ENCODE measurements at places on chromosomes 5 and 9.

DNA sequence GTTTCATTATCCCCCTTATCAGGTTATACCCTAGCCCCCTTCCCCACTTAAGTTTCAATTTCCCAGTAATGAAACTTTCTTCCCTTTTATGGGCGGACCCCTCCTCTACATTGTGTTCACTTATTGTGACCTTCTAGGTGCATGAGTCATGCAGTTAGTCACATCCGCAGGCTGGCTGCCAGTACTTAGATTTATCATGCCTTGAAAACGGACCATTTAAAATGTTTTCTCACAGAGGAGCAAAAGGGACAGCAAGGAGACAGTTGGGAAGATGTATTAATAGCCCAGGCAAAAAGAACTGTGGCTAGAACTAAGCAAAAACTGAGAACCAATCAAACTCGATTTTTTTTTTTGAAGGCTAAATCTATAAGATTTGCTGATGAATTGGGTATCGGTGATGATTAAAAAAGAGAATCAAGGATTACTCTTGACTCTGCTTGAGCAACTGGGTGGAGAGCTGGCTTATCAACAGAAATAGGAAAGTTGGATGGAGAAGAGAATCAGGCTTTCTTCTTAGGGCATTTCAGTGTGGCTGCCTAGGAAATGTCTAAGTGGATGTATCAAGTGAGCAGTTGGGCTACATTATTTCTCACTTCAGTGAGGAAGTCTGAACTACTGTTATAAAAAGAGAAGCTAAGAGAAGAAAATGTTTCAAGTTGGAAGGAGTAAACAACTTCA lies 615.0 kb downstream of the HINT1 start:
- no peak overlapping the region for H3K4me3 ChIP-seq
- H3K27me3 ChIP-seq = no peaks in the 10 kb centered on the region
- H3K4me1 ChIP-seq = no peaks in the 10 kb centered on the region
- no peak overlapping the region for H3K27ac ChIP-seq
- no peak for DNase-seq
- no peaks in the 10 kb centered on the region for H3K36me3 ChIP-seq

GRCh38 chr5:53879708-53880323 lies 319.4 kb downstream of the NDUFS4 start:
- no peak overlapping the region for H3K27ac ChIP-seq
- H3K27me3 ChIP-seq = no peaks in the 10 kb centered on the region
- no peaks in the 10 kb centered on the region for H3K4me1 ChIP-seq
- no peak overlapping the region for H3K4me3 ChIP-seq
- DNase-seq = no peak

- peaks cover 9% of the 10 kb centered on the region for H3K4me1 ChIP-seq
- no peak for DNase-seq
- no peak within 1 kb of the TSS for H3K27ac ChIP-seq
- H3K4me3 ChIP-seq = peak within 1 kb of the TSS; percentile 22
Measured at GRCh38 chr5:90558344-90559192, at the start of gene ADGRV1. TSS of gene ADGRV1 (plus strand) at chr5:90558797. CDS start at chr5:90558896, 99 bp downstream.

- no peak for DNase-seq
- no peaks in the 10 kb centered on the region for H3K4me1 ChIP-seq
- no peaks in the 10 kb centered on the region for H3K27me3 ChIP-seq
- no peak overlapping the region for H3K4me3 ChIP-seq
- no peaks in the 10 kb centered on the region for H3K36me3 ChIP-seq
Measured at GRCh38 chr9:6783753-6784152, 26.0 kb downstream of the KDM4C start.

- H3K4me3 ChIP-seq = no peak overlapping the region
- H3K36me3 ChIP-seq = no peaks in the 10 kb centered on the region
- no peaks in the 10 kb centered on the region for H3K4me1 ChIP-seq
- DNase-seq = no peak
- no peaks in the 10 kb centered on the region for H3K27me3 ChIP-seq
Measured at GRCh38 chr5:15079566-15079965, 208.0 kb upstream of the ANKH start.

GRCh38 chr5:44801992-44802391 lies 6.8 kb upstream of the MRPS30 start:
- no peaks in the 10 kb centered on the region for H3K36me3 ChIP-seq
- H3K27ac ChIP-seq = no peak overlapping the region
- H3K27me3 ChIP-seq = no peaks in the 10 kb centered on the region

DNA sequence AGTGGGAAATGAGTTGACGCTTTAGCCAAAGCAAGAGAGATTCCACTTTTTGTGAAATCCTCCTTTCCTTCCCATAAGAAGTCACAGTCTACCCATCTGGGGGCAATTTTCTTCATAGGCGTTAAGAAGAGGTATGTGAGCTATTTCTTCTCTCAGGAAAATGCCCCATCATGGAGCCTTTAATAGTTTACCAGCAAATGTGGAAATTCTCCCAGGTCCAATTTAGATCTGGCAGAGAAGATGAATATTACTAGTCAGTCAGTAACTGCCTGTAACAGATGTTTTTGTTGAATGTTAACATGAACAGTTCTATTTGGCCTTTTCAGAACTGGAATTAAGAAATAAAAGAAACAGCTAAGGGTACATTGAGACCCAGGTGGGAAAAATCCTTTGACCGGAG lies 156.4 kb upstream of the RFX3 start:
- DNase-seq = no peak
- no peaks in the 10 kb centered on the region for H3K4me1 ChIP-seq
- no peaks in the 10 kb centered on the region for H3K27me3 ChIP-seq
- H3K27ac ChIP-seq = no peak overlapping the region

GRCh38 chr5:137441476-137441875 lies 57.6 kb downstream of the SPOCK1 start:
- DNase-seq = no peak
- no peak overlapping the region for H3K4me3 ChIP-seq
- no peak overlapping the region for H3K27ac ChIP-seq
- H3K27me3 ChIP-seq = no peaks in the 10 kb centered on the region
- no peaks in the 10 kb centered on the region for H3K36me3 ChIP-seq

- no peak for DNase-seq
- no peaks in the 10 kb centered on the region for H3K36me3 ChIP-seq
- H3K27me3 ChIP-seq = no peaks in the 10 kb centered on the region
- H3K27ac ChIP-seq = no peak overlapping the region
Measured at GRCh38 chr5:27969157-27969556, 930.8 kb upstream of the CDH9 start.

GRCh38 chr9:127899128-127899943 lies at the start of gene ST6GALNAC6:
TSS of gene ST6GALNAC6 (minus strand) at chr9:127899603. CDS start at chr9:127897981, 1,622 bp downstream.
- peaks cover 22% of the 10 kb centered on the region for H3K36me3 ChIP-seq
- H3K27ac ChIP-seq = peak within 1 kb of the TSS; percentile 84
- DNase-seq = peak; percentile 81
- H3K4me3 ChIP-seq = peak within 1 kb of the TSS; percentile 98
- H3K4me1 ChIP-seq = peaks cover 42% of the 10 kb centered on the region

DNA sequence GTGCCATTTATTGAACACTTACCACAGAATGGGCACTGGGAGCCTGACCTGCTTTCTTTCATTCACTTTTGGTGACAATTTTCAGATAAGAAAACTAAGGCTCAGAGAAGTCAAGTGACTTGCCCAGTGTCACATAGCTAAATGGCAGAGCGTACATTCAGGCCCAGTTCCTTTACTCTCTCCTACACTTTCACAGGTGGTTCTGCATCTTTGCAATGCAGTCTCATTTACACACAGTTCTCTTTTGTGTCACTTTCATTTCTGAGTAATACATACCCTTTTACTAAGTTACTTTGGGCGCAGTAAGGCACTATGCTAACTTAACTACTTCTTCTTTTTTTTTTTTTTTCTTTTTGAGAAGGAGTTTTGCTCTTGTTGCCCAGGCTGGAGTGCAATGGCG lies 8.3 kb downstream of the NFIL3 start:
- peaks cover 94% of the 10 kb centered on the region for H3K4me1 ChIP-seq
- no peak overlapping the region for H3K4me3 ChIP-seq
- no peaks in the 10 kb centered on the region for H3K27me3 ChIP-seq

- H3K4me3 ChIP-seq = peak overlapping the region; percentile 67
- H3K27ac ChIP-seq = no peak overlapping the region
- peaks cover 84% of the 10 kb centered on the region for H3K27me3 ChIP-seq
Measured at GRCh38 chr5:55231919-55232270, 1.5 kb downstream of the CCNO start.

- DNase-seq = no peak
- no peaks in the 10 kb centered on the region for H3K27me3 ChIP-seq
- H3K27ac ChIP-seq = no peak overlapping the region
- H3K36me3 ChIP-seq = no peaks in the 10 kb centered on the region
- H3K4me1 ChIP-seq = no peaks in the 10 kb centered on the region
- H3K4me3 ChIP-seq = no peak overlapping the region
Measured at GRCh38 chr9:114799441-114799840, 6.4 kb downstream of the TNFSF15 start.

DNA sequence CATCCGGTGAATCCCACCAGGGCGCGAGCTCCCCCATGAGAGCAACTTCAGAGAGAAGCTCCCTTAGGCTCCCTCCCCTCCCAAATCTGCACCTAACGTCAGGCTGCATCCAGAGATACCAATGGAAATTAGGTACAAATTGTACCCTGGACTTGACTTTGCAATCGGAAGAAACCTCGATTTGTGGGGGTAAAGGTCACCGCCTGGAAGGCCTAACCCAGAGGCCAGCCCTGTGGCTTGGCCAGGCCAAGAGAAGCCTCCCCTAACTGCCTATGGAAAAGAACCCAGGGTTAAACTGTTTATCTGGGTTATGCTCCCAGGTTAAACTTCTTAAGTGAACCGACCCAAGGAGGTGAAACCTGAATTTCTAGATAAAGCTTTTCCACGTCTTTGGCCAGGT lies 80.4 kb downstream of the GTF3C4 start:
- H3K36me3 ChIP-seq = no peaks in the 10 kb centered on the region
- no peaks in the 10 kb centered on the region for H3K27me3 ChIP-seq
- H3K27ac ChIP-seq = no peak overlapping the region

GRCh38 chr9:29439961-29440360 lies 1866.7 kb upstream of the C9orf72 start:
- no peaks in the 10 kb centered on the region for H3K4me1 ChIP-seq
- H3K27ac ChIP-seq = no peak overlapping the region
- H3K4me3 ChIP-seq = no peak overlapping the region
- H3K27me3 ChIP-seq = no peaks in the 10 kb centered on the region

GRCh38 chr5:84249918-84250630 lies 134.6 kb downstream of the EDIL3 start:
- no peaks in the 10 kb centered on the region for H3K27me3 ChIP-seq
- no peak overlapping the region for H3K4me3 ChIP-seq
- H3K27ac ChIP-seq = no peak overlapping the region
- no peak for DNase-seq
- no peaks in the 10 kb centered on the region for H3K4me1 ChIP-seq

GRCh38 chr5:10891193-10891592 lies 130.2 kb upstream of the DAP start:
- no peaks in the 10 kb centered on the region for H3K4me1 ChIP-seq
- no peaks in the 10 kb centered on the region for H3K36me3 ChIP-seq
- no peak for DNase-seq
- no peak overlapping the region for H3K27ac ChIP-seq

DNA sequence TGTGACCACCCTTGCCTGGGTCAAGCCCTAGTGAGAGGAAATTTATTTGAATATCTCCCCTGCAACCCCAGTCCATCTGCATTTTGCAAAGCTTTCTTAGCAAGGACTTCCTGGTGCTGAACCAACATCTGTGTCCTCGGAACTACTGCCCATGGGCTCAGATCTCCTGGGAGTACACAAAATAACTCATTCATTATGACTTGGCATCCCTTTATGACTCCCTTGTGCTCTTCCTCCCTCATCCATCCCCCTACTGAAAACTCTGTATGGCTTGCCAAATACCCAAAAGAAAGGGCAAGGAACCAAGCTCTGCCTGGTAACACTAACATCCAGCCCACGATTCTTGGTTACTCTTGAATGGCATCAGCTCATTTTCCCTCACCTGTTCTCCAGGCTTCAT lies 368.5 kb downstream of the NTRK2 start:
- H3K36me3 ChIP-seq = no peaks in the 10 kb centered on the region
- no peak overlapping the region for H3K27ac ChIP-seq

DNA sequence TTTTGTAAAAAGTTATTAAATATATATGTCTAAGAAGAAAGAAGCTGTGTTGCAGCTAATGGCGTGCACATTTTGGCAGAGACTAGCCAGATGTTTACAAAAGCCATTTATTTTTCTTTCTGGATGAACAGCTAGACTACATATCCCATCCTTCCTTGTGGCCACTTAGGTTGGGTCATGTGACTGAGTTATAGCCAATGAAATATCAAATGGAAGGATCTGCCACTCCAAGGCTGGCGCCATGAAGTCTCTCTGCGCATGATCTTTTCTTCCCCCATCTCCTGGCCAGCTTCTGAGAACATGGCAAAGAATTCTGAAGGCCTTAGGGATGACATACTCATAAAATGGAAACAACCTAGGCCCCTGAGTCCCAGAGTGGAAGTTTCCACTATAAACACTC lies 244.2 kb upstream of the DAB2 start:
- H3K4me3 ChIP-seq = no peak overlapping the region
- no peaks in the 10 kb centered on the region for H3K4me1 ChIP-seq
- no peaks in the 10 kb centered on the region for H3K27me3 ChIP-seq
- no peak overlapping the region for H3K27ac ChIP-seq

DNA sequence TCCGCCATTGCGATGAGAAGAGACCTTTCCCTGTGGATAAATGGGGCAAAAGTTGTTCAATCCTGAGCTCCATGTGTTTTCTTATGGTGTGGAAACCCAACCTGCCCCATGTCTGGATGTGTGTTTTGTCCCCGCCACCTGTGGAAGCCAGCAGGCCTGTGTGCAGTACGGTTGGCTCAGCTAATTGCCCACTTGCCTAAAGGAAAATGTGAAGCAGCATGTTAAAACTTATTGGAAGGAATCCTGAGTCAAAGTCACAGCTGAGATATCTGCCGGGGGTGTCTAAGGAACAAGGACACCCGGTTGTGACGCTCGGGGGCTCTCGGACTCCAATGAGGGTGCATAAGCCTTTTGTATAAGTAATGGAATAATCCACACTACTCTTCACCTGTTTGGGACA lies 361.1 kb upstream of the IRX1 start:
- no peak for DNase-seq
- no peaks in the 10 kb centered on the region for H3K4me1 ChIP-seq
- no peak overlapping the region for H3K27ac ChIP-seq
- no peak overlapping the region for H3K4me3 ChIP-seq
- H3K36me3 ChIP-seq = no peaks in the 10 kb centered on the region

- H3K36me3 ChIP-seq = peaks cover 6% of the 10 kb centered on the region
- H3K27me3 ChIP-seq = no peaks in the 10 kb centered on the region
- H3K4me1 ChIP-seq = peaks cover 37% of the 10 kb centered on the region
- no peak overlapping the region for H3K4me3 ChIP-seq
Measured at GRCh38 chr9:33116860-33117259, 40.4 kb upstream of the SMU1 start.

- no peaks in the 10 kb centered on the region for H3K36me3 ChIP-seq
- H3K4me3 ChIP-seq = no peak overlapping the region
- no peak for DNase-seq
Measured at GRCh38 chr5:152542741-152543140, 137.7 kb upstream of the NMUR2 start.

DNA sequence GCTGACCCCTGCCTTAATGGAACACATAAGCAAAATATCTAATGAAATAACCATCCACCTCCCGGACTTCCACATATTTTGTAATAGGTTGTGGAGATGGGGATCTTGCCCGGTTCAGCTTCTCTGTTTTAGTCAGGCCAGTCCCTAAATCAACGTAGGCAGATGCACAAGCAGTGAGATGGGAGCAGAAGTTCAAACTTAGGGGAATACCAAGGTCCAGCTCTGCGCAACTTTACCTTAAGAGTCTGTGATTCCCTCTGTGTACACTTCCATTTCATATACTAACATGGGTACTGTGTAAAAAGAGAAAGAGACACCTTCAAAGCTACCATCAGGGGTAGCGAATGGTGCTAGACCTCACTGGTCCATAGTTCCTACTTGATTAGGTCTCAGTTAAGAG lies 110.9 kb downstream of the NTRK2 start:
- no peak overlapping the region for H3K27ac ChIP-seq
- H3K4me3 ChIP-seq = no peak overlapping the region
- H3K36me3 ChIP-seq = no peaks in the 10 kb centered on the region
- H3K27me3 ChIP-seq = no peaks in the 10 kb centered on the region
- no peaks in the 10 kb centered on the region for H3K4me1 ChIP-seq

All from heart left ventricle (tissue), 16 donors.